ENCODE measurements at places on chromosomes 13 and 19. TPM values are rescaled to one million over a fixed set of nuclear protein-coding genes. Genes with fewer than 3 reads are reported as not detected.

The ADAMTSL5 gene
- total RNA-seq = 20.1 TPM

The HCN2 gene
- total RNA-seq = not detected

The RASAL3 gene
- total RNA-seq = 1.3 TPM

The PHF11 gene
- 9.5 TPM for total RNA-seq

The TIMM13 gene
- total RNA-seq = 70.3 TPM

The AKAP8L gene
- 57.4 TPM for total RNA-seq

The DDX39A gene
- total RNA-seq = 27.5 TPM

The CEACAM3 gene
- not detected for total RNA-seq

The LENG9 gene
- 2.0 TPM for total RNA-seq

The NAA16 gene
- total RNA-seq = 8.9 TPM
